ENCODE measurements at places on chromosomes 16 and 17.
A peak's percentile ranks its signal among the peaks of the same experiment; 100 is the strongest.

GRCh38 chr17:66387392-66387981 lies 85.1 kb downstream of the PRKCA start:
- no peak overlapping the region for H3K4me3 ChIP-seq
- no peaks in the 10 kb centered on the region for H3K27me3 ChIP-seq
- no peaks in the 10 kb centered on the region for H3K36me3 ChIP-seq
- peak overlapping the region; percentile 79 for H3K27ac ChIP-seq

GRCh38 chr17:38534498-38534885 lies 71.3 kb downstream of the SRCIN1 start:
- no peaks in the 10 kb centered on the region for H3K36me3 ChIP-seq
- H3K27ac ChIP-seq, result no peak overlapping the region
- DNase-seq, result no peak
- H3K4me1 ChIP-seq, result no peaks in the 10 kb centered on the region
- no peak overlapping the region for H3K4me3 ChIP-seq

DNA sequence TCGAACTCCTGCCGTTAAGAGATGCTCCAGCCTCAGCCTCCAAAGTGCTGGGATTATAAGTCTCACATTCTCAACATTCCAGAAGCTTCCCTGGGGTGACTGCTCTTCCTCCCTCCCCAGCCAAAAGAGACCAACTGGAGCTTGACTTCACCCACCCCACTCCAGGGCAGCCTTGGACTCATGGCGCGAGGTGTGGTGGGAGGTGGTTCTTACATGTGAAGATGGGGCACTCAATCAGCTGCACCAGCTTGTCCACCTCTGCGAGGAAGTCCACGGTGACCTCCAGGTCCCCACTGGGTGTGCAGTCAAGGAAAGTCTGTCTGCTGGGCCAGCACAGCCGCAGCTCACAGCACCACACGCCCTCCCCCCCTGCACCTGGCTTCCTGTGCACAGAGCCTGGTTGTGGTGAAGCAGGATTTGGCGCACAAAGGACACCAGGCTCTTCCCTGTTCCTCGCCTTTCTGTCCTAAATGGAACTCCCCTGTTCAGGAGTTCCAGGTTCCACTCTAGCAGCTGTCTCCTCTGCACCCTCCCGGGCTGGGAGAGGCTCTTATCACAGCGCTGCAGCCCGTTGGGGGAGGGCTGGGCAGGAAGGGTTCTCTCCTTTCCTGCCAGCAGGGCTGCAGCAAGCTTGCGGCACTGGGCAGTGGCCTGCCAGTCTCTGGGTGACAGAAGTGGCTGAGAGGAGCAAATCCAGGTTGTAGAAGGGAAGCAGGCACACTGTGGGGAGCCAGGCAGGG lies 9.6 kb upstream of the MTSS2 start:
- no peak overlapping the region for H3K4me3 ChIP-seq
- H3K36me3 ChIP-seq, result no peaks in the 10 kb centered on the region
- H3K27me3 ChIP-seq, result no peaks in the 10 kb centered on the region
- no peak overlapping the region for H3K27ac ChIP-seq
- no peak for DNase-seq
- H3K4me1 ChIP-seq, result peaks cover 57% of the 10 kb centered on the region

GRCh38 chr16:59941594-59941993 lies 1207.5 kb upstream of the GOT2 start:
- no peak overlapping the region for H3K4me3 ChIP-seq
- H3K27ac ChIP-seq, result no peak overlapping the region
- H3K27me3 ChIP-seq, result no peaks in the 10 kb centered on the region
- no peaks in the 10 kb centered on the region for H3K4me1 ChIP-seq
- peaks cover 3% of the 10 kb centered on the region for H3K36me3 ChIP-seq

DNA sequence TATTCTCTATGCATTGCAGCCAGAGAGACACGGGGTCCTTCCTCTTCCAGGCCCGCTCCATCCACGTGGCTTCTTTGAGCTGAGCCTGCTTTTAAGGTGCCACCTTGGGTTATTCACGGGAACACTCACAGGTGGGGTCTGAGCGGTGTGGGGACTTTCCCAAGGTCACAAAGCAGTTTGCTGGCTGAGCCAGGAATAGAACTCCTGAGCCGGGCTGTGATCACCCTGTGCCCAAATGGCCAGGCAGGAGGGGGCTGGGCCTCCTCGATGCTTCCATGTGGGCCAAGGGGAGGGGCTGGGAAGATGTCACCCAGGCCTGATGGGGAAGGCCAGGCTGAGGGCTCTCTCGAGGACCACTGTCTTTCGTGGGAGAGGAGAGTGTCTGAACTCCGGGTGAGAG lies 13.0 kb upstream of the GSE1 start:
- H3K27me3 ChIP-seq, result no peaks in the 10 kb centered on the region
- H3K4me1 ChIP-seq, result peaks cover 29% of the 10 kb centered on the region
- no peak for DNase-seq
- H3K27ac ChIP-seq, result no peak overlapping the region

DNA sequence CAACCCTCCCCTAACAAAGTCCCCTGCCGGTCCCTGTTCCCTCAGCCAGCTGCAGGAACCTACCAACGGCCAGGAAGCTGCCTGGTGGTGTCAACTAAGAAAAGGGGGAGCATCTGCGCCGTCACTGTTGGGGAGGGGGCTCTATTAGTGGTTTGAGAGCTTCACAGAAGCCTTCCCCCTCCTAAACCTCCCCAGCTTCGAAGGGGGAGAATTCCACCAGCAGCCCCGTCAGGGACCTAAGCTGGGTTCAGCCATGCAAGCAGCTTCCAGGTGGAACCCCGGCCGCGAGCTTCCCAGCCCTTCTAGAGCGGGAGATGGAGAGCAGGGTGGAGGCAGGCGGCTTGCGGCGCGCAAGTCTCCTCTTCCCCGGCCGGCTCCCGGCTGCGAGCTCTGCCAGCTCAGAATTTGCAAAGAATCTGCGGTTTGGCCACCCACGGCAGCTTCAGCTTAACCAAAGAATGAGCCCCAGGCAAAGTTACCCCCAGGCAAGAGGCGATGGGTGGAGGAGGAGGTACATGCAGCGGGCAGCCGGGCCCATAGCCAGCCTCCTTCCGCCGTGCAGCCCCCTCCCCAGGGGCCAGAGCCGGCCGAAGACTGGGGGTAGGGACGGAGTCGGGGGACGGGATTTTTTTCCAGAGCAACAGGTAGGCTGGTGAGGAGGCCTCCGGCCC lies 33.7 kb downstream of the DDX19A start:
- H3K4me3 ChIP-seq, result peak overlapping the region; percentile 89
- H3K27ac ChIP-seq, result peak overlapping the region; percentile 89
- H3K27me3 ChIP-seq, result no peaks in the 10 kb centered on the region
- no peaks in the 10 kb centered on the region for H3K36me3 ChIP-seq
- H3K4me1 ChIP-seq, result no peaks in the 10 kb centered on the region

- no peak overlapping the region for H3K4me3 ChIP-seq
- no peaks in the 10 kb centered on the region for H3K36me3 ChIP-seq
- no peak for DNase-seq
- no peak overlapping the region for H3K27ac ChIP-seq
Measured at GRCh38 chr17:50093807-50094206, 1.3 kb upstream of the PDK2 start.

- H3K4me3 ChIP-seq, result no peak overlapping the region
- H3K27ac ChIP-seq, result no peak overlapping the region
- H3K27me3 ChIP-seq, result no peaks in the 10 kb centered on the region
Measured at GRCh38 chr17:27207073-27207513, 86.8 kb upstream of the WSB1 start.

DNA sequence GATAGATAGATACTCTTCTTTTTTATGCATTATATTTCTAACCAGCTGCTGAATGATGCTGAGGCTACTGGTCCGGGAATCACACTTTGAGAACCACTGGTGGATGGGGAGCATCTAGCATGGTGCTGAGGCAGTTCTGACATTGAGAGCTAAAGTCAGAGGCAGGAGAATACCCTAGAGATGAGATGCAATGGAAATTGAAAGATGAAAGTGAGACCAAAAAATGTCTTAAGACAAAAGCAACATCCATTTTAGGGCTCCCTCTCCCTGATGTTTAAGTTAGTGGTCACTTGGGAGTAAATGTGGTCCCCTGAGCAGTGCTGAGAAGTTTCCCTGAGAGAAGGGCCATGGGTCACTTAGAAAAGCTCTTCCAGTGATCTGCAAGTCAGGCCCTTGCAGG lies 6.8 kb downstream of the PCTP start:
- H3K27me3 ChIP-seq, result no peaks in the 10 kb centered on the region
- no peaks in the 10 kb centered on the region for H3K36me3 ChIP-seq
- no peak for DNase-seq
- H3K4me1 ChIP-seq, result peaks cover 10% of the 10 kb centered on the region
- no peak overlapping the region for H3K27ac ChIP-seq

DNA sequence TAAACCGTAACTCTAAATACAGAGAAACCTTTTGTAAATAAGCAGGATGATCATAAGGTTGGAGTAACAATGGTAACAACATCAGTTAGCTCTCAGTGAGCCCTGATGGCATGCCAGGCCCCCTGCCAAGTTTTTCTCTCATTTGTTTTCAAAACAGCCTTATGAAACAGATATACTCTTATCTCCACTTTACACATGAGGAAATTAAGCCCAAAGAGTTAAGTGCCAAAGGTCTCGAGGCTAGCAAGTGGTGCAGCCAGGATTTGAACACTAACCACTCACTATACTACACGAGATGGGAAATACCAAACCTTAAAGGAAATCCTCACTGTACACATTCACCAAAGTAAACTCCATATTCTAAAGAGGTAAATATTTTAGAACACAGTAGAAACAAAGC lies 15.0 kb downstream of the USP31 start:
- no peak for DNase-seq
- H3K36me3 ChIP-seq, result no peaks in the 10 kb centered on the region
- no peak overlapping the region for H3K27ac ChIP-seq
- H3K4me1 ChIP-seq, result peaks cover 19% of the 10 kb centered on the region

DNA sequence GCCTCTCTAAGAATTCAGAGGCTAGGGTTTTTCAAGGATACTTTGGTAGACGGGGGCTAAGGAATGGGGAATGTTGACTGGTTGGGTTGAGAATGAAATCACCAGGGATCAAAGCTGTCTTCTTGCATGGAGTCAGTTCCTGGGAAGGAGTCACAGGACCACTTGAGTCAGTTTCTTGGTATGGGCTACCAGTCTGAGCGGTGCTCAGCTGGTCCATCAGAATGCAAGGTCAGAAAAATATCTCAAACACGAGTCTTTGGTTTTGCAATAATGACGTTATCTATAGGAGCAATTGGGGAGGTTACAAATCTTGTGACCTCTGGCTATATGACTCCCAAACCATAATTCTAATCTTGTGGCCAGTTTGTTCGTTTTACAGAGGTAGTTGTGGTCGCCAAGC lies 18.4 kb downstream of the CHD9NB start:
- H3K4me1 ChIP-seq, result peaks cover 6% of the 10 kb centered on the region
- no peak for DNase-seq
- H3K27me3 ChIP-seq, result no peaks in the 10 kb centered on the region
- no peak overlapping the region for H3K27ac ChIP-seq
- no peaks in the 10 kb centered on the region for H3K36me3 ChIP-seq
- H3K4me3 ChIP-seq, result no peak overlapping the region

- H3K4me3 ChIP-seq, result no peak overlapping the region
- no peaks in the 10 kb centered on the region for H3K36me3 ChIP-seq
- DNase-seq, result peak; percentile 44
- H3K4me1 ChIP-seq, result no peaks in the 10 kb centered on the region
- H3K27ac ChIP-seq, result no peak overlapping the region
Measured at GRCh38 chr16:71628810-71629209, 2.8 kb downstream of the MARVELD3 start.

DNA sequence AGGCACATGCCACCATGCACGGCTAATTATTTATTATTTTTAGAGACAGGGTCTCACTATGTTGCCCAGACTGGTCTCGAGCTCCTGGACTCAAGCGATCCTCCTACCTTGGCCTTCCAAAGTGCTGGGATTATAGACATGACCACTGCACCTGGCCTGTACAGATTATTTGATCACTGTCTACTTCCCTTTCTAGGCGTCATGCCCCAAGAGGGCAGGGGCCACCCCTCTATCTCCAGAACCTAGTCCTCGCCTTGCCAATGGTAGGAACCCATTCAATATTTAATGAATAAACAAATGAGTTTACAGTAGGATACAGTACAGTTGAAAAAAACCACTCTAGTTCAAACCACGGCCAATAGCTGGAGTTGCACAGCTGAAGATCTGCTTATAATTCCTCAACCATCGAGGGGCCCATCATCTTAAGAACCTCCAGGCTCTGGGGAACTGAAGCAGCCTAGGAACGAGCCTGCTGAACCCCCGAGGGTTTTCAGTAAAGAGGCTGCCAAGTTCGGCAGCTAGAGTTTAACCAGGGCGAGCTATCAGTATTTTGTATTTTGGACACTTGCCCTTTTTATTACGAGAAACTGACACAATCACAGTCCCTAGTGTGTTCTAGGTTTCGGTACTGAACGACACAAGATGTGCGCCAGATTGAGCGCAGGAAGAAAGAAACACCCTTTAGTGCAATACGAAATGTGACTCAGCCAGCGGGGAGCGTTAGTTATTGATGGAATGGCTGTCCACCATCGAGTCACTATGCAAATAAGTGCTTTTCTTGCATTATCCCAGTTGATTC lies 14.6 kb downstream of the ADCY9 start:
- H3K36me3 ChIP-seq, result no peaks in the 10 kb centered on the region
- H3K27me3 ChIP-seq, result no peaks in the 10 kb centered on the region
- H3K4me1 ChIP-seq, result no peaks in the 10 kb centered on the region
- H3K27ac ChIP-seq, result no peak overlapping the region

DNA sequence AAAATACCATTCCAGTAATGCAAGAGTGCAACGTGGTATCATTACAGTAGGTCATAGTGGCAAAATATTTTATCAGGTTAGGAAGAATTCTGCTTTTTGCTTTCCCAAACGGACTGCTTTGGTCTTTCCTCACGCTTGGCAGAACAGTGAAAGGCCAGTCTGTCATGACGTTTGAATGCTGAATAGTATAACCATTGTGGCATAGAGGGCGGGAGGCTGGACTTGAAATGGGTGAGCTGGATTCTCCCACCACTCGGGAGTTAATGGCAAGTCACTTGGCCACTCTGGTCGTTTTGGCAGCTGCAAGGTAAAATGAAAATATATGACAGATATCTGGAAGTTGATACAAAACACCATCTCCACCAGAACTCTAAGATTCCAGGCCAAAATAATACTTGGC lies 391.2 kb downstream of the MAF start:
- H3K27ac ChIP-seq, result no peak overlapping the region
- no peak for DNase-seq
- peaks cover 2% of the 10 kb centered on the region for H3K4me1 ChIP-seq
- no peak overlapping the region for H3K4me3 ChIP-seq
- H3K36me3 ChIP-seq, result no peaks in the 10 kb centered on the region
- no peaks in the 10 kb centered on the region for H3K27me3 ChIP-seq

DNA sequence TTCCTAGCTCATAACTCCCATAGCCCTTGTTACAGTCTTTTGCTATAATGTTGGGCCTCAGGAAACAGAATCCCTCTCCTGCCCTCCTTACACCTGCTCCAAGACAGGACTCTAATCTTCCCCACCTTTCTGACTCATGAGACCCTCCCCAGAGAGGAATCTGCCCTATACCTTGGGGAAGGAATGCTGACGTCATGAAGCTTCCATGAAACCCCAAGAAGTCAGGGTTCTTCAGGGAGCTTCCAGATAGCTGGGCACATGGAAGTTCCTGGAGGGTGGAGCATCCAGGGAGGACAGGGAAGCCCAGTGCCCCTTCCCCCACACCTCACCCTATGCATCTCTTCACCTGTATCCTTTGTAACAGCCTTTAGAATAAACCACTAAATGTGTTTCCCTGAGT lies 285.7 kb downstream of the SOX9 start:
- H3K4me1 ChIP-seq, result peaks cover 57% of the 10 kb centered on the region
- no peaks in the 10 kb centered on the region for H3K36me3 ChIP-seq
- no peak overlapping the region for H3K4me3 ChIP-seq

Measured in hepatocyte (in vitro differentiated cells).